Hypothalamus (tissue), 51 donors: ENCODE measurements at places on chromosomes 6 and 20.

- no peak for DNase-seq
Observed at GRCh38 chr6:52976591-52977035, 18.5 kb downstream of the GSTA4 start.

DNA sequence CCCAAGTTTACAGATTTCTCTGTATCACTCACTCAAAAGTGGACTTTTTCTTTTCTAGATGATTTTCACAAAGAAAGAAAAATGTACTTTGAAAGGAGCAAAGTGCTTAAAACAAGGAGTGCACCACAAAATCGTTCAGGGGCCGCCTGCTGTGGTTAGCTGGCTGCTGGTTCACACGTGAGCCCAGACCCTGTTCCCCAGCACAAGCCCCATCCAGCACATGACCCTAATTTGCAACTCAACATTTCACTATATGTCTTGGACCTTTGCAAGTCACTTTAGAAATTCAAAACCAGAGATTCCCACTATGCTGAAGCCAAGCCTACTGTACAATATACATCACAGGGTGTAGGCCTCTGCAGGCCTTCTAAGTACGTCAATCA is 95.5 kb upstream of the NHSL1 start:
- DNase-seq = no peak

GRCh38 chr20:49340161-49340966 is 62.5 kb upstream of the ZNFX1 start:
- DNase-seq = no peak

DNA sequence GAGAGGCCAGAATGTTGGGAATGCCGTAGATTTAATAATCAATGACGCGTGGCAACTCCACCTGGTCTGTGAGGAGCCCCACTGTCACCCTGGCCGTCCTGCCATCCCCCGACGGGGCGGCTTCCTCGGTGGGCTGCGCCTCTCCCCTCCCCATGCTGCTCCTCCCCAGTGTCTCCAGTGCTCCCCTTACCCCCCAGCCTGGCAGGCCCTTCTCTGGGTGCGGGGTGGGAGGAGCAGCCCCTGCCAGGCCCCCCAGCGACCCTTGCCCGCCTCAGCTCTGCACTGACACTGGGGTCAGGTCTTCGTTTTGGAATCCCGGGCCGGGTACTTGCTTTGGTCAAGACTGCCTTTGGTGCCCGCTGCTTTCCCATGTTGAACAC is 82.3 kb upstream of the FRMD1 start:
- DNase-seq = no peak

DNA sequence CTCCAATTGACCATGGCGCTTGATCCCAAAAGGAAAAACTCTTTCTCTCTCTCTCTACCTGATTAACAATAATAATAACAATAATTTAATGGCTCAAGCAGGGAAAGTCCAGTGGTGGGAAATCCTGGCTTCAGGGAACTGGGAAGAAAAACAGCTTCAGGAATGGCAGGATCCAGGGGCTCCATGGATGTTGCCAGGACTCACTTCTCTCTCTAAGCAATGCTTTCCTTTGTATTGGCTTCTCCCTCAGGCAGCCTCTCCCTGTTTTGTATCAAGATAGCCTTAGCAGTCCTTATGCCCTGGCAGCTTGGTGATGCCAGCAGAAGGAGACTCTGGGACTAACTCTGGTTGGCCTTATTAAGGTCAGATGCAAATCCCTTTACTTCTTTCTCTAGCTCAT is 13.5 kb upstream of the PTGIS start:
- DNase-seq = no peak

DNA sequence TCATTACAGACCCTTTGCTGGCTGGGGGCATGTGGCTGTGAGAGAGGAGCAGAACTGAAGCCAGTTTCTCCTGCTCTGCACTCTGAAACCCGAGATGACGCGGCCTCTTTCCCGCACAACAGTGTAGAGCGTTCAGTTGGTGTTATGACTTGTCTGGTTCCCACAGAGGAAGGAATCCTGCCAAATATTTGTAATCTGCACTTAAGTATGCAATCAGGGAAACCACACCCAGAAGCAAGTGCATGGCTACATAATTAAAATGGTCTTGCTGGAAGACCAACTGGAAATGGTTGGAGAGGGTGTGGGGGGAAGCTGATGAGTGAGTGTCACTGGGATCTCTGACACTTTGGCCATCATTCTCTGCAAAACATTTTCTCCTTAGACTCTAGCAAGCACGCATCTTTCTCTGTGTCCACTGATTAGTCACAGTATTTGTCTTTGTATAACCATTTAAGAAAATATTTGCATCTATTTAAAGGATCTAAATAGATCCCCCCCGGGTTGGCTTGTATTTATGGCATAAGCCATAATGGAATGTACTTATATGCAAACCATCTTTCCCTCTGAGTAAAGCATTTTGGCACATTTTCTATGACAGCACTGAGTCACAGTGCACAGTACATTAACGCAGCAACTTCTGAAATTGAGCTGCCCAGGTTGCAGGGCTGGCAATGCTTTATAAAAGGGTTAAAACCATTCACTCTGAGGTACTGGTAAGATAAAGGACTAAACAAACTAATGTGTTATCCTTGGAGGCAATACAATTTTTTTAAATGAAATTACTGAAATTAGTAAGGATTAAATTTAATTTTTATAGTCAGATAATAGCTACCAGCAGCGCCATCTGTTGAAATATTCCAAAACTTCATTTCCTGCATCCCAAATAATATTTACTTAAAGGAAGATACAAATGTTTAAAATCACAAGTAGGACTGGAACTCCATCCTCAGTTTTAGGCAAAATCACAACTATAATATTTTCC is 76.7 kb downstream of the FOXC1 start:
- no peak for DNase-seq

GRCh38 chr20:49781676-49782075 is 31.0 kb upstream of the SLC9A8 start:
- DNase-seq = no peak

- DNase-seq = no peak
Observed at GRCh38 chr20:20690676-20691476, 21.6 kb downstream of the RALGAPA2 start.
